ENCODE measurements at places on chromosomes 11 and 22.
A peak's percentile ranks its signal among the peaks of the same experiment; 100 is the strongest.

- no peak for DNase-seq
Measured at GRCh38 chr11:80432057-80432456, 991.2 kb upstream of the TENM4 start.

GRCh38 chr22:24841261-24841660, 35.2 kb downstream of the SGSM1 start:
- DNase-seq: peak; percentile 11

DNA sequence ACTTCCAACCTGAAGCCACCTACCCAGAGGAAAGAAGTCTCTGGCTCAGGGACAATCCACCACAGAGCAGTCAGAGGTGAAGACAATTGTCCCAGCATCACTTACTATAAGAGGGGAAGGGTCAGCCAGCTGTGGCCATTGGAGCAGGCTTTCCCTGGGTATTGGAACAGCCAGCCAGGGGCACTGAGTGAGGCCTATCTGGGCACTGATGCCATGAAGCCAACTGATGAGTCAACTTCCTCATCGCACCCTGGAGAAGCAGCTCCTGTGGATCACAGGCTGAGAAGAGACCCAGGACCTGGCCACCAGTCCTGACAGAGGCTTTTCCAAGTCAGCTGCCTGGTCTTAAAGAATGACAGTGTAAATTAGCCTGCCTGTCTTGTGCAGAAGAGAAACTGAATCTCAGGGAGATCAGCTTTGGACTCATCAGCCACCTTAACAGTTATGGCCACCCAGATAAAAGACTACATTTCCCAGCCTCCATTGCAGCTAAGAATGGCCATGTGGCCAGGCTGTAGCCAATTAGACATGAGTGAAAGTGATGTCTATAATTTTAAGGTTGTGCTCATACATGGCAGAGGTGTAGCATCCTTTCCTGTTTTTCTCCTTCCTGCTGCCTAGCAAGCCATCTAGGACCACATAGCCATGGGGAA, 19.0 kb downstream of the CHST1 start:
- DNase-seq: no peak

GRCh38 chr11:119187123-119187892, 2.0 kb downstream of the NHERF4 start:
- no peak for DNase-seq

GRCh38 chr11:67045314-67045713, 11.3 kb upstream of the RHOD start:
- DNase-seq: peak; percentile 86

- no peak for DNase-seq
Measured at GRCh38 chr11:2888266-2888968, 2.8 kb upstream of the CDKN1C start.

DNA sequence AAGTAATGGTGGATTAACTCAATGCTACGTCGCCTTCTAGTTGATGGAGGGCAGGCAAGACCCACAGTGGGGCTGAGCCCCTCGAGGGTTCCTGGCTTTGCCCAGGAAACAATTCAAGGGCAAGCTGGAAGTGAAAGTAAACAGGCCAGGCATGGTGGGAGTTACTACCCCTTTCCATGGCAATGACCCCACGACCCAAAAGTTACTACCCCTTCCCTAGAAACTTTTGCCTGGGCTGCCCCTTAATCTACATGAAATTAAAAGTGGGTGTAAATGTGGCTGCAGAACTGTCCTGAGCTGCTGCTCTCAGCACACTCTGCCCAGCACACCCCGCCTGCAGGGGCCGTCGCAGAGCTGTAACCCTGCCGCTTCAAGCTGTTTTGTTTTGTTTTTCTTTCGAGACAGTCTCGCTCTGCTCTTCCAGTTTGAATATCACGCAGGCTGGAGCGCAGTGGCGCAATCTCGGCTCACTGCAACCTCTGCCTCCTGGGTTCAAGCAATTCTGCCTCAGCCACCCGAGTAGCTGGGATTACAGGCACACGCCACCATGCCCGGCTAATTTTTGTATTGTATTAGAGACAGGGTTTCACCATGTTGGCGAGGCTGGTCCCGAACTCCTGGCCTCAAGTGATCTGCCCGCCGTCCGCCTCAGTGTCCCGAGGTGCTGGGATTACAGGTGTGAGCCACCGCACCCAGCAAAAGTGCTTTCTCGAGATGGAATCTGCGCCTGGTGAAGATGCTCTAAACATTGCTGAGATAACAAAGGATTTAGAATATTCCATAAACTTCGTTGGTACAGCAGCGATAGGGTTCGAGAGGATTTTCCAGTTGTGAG, 5.9 kb upstream of the RNH1 start:
- no peak for DNase-seq

DNA sequence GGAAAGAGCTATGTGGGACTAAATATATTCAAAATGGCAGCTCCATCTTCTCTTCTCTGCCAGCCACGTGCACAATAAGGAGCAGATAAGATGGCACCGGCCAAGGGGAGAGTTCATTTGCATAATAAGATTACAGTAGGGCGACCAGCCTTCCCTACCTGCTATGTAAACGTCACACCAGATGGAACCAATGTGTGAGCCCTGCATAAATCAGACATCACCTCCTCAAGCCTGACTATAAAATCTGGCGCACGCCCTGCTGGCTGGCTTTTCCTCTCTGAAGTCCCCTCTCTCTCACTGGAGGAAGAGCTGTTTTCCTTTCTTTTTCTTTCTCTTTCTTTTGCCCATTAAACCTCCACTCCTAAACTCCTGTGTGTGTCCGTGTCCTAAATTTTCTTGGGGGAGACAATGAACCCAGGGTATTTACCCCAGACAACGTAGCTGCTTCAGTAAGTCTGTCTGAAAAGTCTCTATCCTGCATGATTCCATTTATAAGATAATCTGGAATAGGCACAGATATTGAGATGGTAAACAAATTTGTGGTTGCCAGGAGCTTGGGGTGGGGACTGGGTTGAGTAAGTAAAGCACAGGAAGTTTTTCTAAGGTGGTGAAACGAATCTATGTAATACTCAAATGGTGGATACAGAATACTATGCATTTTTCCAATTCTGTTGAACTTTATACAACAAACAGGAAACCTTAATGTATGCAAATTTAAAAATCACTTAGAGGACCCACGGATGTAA, 670.0 kb upstream of the KIRREL3 start:
- DNase-seq: no peak

GRCh38 chr22:35308480-35309021, 8.9 kb downstream of the TOM1 start:
- no peak for DNase-seq

GRCh38 chr11:116771935-116772334, 852 bp downstream of the BUD13 start:
- DNase-seq: no peak

DNA sequence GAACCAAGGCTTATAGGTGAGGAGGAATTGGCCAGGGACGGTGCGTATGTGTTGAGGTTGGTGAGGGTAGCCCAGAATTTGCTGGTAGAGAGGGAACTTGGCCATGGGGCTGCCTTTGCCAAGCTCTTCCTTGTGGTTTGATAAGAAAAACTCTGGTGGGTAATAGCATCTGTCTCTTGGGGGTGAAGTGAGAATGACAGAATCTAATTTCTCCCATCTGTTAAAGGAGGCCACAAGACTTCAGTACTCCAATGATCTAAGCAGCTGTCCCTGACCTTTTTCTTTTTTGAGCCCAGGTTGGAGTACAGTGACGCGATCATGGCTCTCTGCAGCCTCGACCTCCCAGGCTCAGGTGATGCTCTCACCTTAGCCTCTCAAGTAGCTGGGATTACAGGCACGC, 36.0 kb upstream of the PICK1 start:
- no peak for DNase-seq

DNA sequence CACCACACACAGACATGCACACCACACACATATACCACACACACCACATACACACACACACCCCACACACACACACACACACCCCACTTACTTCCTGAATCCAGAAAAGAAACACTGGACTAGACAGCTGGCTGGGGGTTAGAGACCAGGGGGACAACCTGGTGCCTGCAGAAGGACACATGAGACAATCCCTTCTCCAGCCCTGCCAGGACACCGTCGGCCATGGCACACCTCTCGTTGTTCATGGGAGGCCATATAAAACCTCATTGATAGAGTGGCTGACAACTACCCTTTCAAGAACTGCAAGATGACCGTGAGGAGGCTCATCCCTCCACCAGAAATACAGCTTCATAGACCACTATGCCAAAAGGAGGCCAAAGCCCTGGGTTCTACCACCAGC, 54.3 kb downstream of the IGSF9B start:
- no peak for DNase-seq

DNA sequence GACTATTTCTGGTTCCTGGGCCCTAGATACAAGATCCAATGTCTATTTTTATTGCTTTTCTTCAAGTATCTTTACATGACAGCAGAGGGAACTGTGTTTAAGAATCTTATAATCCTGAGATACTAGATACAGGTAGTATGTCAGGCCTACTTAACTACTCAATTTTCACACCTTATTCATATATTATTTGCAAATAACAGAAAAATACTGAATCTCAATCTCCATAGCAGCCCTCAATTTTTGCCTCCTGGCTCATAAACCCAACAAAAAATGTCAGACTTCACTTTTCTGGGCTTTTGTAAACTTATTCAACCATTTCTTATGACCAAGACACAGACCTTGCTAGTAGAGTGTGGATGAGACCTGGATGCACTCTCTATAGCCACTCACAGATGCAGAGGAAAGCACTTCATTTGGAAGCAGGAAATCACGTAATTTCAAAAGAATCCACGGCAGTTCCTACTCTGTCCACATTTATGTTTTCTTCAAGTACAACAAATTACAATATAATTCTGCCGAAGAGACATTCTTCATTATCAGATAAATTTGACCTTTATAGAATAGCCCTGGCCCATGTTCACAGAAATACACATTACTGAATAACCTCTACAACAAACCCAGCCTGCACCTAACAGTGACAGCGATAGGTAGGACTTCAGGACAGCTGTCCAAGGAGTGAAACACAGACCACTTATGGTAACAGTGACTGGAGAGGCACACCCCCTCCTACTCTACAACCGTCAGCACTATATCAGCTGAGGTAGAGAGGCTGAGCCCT, 62.0 kb upstream of the YPEL1 start:
- DNase-seq: no peak

DNA sequence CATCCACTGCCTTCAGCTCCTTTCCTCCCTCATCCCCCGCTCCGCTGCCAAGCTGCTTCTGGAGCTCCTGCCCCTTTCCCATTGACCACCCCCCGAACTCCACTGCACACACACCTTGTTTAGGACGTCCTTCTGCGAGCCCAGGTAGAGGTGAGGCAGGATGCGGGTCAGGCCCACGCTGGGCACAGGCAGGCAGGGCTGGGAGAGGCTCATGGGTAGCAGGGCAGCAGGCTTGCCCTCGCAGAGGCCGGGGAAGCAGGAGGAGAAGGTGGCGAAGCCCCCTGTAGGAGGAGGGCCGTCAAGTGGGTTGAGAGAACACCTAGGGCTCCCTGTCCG, 13.3 kb downstream of the DUSP8 start:
- DNase-seq: no peak

GRCh38 chr22:44625981-44626687, 75.9 kb upstream of the PRR5 start:
- DNase-seq: no peak

DNA sequence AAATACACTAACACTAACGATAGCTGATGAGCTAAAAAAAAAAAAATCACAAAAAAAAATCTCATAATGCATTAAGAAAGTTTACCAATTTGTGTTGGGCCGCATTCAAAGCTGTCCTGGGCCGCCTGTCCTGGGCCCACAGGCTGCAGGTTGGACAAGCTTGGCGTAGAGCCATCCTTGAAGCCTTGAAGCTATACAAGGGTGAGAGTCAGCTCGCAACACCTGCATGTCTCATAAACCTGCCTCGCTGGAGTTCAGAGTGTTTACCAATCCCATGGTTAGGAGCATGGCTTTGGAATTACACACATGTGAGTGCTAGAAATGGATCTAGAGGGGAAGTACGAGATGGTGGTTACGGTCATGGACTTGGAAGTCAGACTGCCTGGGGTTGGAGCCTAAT, 453.7 kb downstream of the INSC start:
- DNase-seq: no peak

- DNase-seq: no peak
Measured at GRCh38 chr11:116813170-116813569, 9.9 kb downstream of the APOA4 start.

- DNase-seq: no peak
Measured at GRCh38 chr11:45541693-45542434, 123.6 kb downstream of the CHST1 start.

DNA sequence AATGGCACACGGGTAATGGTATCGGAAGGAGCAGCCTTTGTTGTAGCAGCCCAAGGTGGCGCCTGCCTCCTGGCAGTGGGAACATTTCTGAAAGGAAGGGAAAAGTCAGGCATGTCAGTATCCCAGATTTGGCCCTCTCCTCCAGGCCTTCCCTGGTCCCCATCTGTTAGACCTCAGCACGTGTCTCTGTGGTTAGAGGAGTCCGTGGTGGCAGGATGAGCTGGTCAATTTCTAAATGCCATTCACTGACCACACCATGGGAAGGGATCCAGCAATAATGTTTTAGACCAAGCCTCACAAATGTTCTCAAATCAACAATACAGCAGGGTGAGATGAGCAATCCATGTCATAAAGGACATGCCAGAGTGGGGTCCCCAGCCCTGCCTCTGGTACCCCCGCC, 49.0 kb upstream of the CYP2D6 start:
- DNase-seq: no peak

GRCh38 chr11:540583-541432, 3.5 kb downstream of the LRRC56 start:
- DNase-seq: no peak

- DNase-seq: peak; percentile 45
Measured at GRCh38 chr11:64885367-64886286, 7.2 kb upstream of the EHD1 start.

DNA sequence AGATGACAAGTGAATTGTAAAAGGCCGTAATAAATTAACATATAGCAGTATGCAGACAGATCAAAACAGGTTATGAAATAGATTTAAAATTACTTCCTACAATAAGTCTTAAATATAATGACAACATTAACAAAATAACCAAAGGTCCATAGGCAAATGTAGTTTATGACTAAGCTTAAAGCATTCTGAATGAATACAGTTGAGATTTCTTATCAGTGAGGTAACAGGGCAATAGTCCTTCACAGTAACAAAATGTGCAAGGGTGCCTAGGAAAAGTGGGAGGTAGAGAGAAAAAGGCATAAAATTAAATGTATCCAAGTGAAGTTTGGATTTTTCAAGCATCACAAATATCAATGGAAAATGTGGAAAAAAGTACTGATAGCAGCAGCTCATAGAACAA, 20.9 kb upstream of the P4HA3 start:
- no peak for DNase-seq

DNA sequence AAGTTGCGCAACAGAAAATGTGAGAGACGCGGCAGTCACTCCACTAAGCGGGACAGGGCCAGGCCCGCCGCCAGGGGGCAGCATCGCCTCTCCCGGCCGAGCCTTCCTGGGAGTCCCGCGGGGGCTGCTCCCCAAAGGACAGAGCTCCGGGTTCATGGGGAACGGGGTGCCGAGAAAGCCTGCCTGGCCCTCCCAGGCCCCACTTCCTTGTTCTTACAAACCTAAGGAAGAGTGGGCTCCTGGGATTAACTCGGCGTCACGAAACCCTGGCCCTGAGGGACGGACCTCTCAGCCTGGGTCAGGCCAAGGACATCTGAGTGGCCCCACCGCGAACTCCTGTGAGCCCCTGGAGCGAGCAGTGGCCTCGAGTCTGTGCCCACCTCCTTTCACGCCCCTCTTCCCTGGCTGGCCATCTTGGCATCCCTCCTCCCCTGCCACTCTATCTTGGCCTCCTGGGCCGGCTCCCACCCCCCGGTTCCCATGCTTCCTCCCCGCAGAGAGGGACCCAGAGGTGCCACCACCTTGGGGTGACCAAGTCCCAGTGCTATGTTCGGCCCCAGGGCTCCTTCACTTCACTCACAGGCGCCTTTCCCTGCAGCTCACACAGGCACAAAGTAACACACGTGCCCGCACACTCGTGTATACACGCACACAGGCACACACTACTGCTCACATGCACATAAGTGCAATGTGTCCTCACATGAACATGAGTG, 99.9 kb upstream of the FGF3 start:
- no peak for DNase-seq

Measured in foreskin keratinocyte (primary cell).